ENCODE measurements at places on chromosomes 3 and 15.

DNA sequence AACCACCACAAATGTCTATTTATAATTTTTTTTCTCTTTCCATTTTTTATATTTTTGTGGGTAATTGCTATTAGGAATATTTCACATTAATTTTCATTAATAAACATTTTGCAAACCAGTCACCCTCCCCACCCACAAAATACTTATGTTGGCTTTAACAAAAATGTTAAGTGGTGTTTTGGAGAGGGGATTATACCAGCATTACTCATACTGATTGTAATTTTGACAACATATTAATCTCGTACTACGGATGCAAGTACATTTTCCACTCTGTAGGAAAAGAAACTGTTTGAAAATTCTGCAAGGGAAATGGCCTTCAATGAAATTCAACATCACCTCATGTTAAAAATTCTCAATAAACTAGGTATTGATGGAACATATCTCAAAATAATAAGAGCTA lies 58.3 kb downstream of the BCHE start:
- no peak for DNase-seq

- no peak for DNase-seq
Measured at GRCh38 chr15:30922480-30923311, 19.0 kb downstream of the FAN1 start.

- peak; percentile 67 for DNase-seq
Measured at GRCh38 chr15:52021128-52021671, 2.2 kb downstream of the MAPK6 start.

DNA sequence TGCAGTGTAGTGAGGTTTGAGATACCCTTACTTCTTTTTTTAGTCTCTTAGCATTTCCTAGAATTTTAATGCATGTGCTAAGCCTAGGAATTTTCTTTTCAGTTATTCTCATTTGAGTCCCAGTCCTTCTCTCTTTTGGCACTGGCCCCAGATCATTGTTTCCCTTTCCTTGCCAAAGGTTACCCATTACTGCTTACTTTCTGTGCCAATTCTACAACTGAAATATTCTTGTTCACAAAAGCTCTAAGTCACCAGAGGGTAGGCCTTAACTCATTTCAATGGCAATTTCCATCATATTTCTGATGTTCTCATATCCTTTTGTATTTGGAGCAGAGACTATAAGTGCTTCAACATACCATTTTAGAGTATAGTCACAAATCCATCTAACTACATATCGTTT lies 199.6 kb upstream of the CBLB start:
- DNase-seq, result no peak

DNA sequence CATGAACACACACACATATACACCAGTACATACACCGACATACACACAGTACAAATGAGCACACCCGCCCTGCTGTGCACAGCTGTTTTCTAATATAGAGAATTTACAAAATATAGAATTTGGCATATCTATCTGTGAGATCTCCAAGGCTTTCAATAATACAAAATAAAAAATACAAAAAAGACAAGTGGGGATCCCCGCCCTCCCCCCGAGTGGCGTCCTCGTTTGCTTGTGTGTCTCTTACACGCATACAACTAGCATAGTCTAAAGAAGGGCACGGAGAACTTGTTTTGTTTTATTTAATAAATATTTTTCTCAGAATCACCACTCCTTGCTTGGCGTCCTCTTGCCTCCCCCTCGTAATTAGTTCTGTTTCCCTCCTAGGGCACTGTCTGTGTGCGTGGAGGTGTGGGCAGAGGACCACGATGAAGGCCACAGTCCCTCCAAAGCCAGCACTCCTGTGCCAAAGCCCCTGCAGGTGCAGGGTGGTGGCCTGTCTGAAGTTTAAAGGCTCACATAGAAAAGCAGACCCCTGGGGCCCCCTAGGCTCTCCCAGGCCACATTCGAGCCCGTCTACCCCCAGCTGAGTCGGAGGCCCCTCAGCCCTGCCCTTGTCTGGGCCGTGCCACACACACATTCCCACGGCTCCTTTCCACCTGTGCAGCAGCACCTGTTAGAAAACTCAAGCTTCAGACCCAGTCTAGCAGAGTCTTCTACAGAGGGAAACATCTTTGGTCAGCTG lies 82.1 kb downstream of the SEC22A start:
- no peak for DNase-seq

DNA sequence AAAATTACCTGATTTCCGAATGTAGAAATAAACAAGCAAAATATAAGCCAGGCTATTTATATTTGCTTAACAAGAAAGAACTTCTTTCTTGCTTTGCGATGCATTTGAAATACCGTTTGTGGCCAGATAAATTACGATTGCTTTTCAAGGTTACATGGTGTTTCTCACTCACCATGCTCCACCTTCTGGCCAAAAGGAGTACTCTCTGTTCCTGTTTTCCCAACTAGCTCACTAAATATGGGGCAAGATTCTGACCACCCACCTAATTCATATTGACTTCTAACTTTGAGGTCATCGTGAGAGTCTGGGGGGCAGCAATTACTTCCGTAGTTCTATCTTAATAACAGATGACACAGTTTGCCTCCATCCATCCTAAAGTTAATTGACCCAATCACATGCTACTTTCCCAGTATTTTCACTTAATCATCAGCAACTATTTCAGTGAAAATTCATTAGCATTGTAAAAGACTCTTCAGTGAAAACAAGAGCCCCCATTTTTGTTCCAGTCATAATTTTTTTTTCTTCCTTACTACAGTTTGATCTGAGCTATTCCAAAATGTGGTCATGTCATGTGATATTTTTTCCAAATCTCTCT lies 25.9 kb downstream of the ACP3 start:
- DNase-seq, result no peak

DNA sequence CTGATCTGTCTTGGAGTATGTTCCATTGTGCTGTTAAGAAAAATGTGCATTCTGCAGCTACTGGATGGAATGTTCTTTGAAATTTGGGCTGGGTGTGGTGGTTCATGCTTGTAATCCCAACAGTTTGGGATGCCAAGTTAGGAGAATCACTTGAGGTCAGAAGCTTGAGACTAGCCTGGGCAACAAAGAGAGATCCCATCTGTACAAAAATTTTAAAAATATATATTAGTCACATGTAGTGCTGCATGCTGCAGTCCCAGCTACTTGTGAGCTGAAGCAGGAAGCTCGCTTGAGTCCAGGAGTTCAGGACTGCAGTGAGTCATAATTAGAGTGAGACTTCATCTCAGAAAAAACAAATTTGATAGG lies 62.8 kb upstream of the PLSCR4 start:
- no peak for DNase-seq

DNA sequence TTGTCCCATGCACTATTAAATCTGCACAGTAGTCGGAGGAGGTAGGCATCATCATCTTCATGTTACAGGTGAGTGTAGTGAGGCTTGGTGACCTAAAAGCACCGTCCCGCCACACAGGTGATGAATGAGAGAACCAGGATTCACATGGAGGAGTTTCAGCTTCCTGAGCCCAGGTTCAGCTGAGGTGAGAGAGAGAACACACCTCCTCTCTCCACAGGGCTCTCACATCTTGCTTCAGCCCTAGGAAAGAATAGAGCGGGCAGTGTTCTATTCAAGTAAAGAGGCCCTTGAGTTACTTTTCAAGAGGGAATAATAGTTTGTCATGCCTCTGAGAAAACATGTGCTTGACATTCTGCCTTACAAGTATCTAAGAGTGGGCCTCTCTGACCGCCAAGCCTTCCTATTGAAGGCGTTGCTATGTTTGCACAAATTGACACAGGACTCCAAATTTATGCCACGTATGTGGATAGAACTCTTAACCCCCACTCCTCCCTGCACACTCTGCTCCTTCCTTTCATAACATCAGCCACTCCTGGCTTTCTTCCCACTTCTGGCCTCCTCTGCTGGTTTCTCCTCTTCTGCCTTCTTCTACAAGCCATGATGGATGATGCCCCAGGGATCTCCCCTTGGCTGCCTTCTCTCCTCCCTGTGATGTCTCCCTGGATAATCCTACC lies 138.3 kb upstream of the ABHD17C start:
- no peak for DNase-seq

GRCh38 chr15:70427167-70428120 lies 329.7 kb upstream of the TLE3 start:
- DNase-seq, result no peak

DNA sequence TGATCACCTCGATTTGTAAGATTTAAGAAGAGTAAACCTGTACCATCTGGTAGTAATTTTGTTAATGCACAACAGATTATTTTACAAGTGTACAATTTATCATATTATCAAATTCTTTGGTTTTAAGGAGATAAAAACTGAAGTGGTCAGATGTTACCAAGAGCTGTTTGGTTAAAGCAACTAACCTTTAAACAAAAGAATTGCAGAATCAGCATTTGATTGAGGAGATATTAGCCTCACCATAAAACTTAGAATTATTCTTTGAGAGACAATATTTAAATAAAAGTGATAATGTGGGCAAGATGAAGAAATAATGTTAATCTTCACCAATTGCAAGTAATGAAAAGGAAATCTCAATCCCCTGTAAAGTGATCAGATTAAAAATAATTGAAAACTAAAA lies 1034.9 kb downstream of the ROBO1 start:
- no peak for DNase-seq

DNA sequence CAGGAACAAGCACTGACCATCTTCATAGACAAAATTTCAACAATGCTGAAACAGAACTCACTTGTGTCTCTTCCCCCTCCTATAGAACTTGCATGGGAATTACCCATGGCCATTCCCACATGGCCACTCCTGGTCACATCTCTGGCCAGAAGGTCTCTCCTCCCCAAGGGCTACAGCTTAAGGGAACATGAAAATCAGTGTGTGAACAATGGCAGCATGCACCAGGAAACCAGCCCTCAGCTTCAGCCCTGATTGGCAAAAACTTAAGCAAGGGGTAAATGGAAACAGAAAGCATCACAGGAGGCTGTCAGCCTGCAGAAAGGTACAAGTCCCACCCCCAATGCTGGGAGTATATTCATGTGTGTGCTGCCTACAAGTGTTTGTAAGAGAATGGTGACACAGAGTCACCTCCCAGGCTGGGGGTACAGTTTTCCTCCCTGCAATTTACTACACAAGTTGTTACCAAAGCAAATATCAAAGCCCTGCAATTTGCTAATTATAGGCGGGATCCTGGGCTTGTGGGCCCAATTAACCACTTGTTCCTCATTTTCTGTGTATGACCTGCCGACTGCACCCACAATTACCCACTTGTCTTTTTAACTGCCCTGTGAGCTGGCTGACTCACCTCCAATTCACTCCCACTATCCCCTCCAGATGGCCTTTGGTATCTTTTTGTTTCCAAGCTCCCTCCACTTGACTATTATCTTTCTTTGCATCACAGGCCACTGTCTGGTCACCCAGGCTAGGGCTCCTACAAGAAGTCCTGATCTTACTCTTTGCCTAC lies 84.4 kb upstream of the HES1 start:
- DNase-seq, result no peak

DNA sequence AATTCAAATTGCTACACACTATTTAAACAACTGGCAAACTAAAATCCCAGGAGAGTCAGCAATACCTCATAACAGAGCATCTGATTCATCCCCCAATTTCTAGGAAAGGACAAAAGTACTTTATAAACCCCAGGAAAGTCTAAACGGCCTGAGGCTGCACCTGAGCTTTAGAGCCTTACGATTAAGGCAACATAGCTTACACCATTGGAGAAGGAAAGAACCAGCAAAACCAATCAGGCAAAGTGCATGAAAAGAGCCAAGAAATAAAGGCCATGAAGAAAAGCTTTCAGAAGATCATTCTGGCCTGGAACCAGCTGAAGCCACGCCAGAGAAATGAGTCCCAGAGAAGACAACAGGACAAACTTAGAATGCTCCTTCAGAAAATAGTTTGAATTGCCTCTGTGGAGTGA lies 48.1 kb downstream of the PTPN9 start:
- DNase-seq, result no peak

DNA sequence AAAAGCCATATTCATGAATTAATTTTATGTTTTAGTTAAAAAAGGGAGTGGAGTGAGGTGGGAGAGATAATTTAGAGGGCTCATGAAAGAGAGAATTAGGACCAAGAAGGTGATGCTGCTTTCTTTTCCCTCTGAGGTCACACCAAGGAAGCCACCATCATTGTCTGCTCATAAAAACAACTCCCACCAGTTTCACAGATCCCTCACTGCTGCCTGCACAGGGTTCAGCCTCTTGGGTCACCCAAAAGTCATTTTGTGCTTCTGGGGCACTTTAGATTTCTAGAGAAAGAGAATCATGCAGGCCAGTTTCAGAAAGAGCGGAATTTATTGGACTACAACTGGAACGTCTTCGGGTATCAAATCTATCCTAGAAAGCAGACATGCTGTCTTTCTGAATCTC lies 241.4 kb upstream of the EOMES start:
- DNase-seq, result no peak

DNA sequence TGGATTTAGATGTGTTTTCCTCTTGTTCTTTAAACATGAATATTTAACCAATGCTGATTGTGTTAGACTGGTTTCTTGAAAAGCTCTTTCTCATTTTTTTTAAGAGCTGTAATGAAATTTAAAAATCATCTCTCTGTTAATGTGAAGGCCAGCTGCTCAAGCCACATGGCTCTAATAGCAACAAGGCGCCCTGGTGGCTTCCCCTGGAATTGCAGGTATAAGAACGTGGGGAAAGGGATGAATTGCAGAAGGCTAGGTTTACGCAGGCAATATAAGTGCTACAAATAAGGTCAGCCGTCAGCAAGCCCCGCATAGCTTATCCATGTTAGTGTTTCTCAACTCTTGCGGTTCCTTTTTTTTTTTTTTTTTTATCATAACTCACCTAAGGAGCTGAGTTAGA lies 108.5 kb downstream of the SAMMSON start:
- no peak for DNase-seq

DNA sequence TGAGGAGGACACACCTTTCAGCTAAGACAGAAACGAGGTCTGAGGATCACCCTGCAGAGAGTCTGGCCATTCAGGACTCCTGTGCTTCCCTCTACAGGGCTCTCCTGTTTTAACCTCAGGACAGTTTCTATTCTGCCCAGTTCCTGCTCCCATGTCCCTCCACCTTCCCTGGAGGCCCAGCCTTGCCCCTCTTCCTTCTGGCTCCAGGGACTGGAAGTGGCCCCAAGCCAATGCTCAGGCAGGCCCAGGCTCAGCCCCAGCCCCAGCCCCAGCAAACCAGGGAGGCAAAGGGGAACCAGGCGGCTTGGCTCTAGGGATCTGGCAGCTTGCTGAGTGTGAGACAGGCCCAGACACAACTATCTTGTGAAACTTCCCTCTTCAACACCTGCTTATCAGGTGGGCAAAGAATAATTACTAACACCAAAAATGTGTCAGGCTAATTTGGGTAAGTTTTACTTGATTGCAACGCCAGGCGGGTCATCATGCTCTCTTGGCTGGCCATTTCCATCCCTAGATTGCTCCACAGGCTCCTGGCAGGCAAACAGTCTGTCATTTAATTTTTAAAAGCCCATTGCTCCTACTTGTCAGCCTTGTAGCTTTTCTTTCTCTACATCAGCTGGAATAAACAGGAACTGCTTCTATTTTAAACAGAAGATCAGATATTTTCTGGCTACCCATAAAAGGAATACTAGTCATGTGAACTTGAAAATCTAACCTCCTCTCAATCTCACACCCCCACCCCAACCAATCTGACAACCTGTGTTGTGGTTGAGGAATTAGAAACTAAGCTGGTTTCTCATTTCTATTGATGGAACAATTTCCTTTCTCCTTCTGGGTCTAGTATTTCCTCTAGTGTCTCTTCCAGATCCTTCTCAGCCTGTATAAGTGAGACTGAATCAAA lies 33.5 kb downstream of the UPK1B start:
- DNase-seq, result no peak

- DNase-seq, result no peak
Measured at GRCh38 chr3:118635711-118636110, 398.9 kb downstream of the IGSF11 start.

Data from stimulated activated CD8-positive, alpha-beta memory T cell treated with anti-CD3 and anti-CD28 coated beads, Interleukin-15, amount 100 ng/mL, for 4 hours (primary cell).